Neural crest cell (in vitro differentiated cells): ENCODE measurements at places on chromosomes 7 and 10.

GRCh38 chr7:79548727-79549126 is 95.3 kb upstream of the MAGI2 start:
- no peaks in the 10 kb centered on the region for H3K27me3 ChIP-seq
- no peak for DNase-seq
- H3K4me1 ChIP-seq: no peaks in the 10 kb centered on the region

GRCh38 chr7:157845203-157845835 is 508.5 kb downstream of the DNAJB6 start:
- no peaks in the 10 kb centered on the region for H3K36me3 ChIP-seq
- peaks cover 51% of the 10 kb centered on the region for H3K4me1 ChIP-seq
- H3K27ac ChIP-seq: peak overlapping the region; percentile 27
- DNase-seq: no peak
- H3K27me3 ChIP-seq: no peaks in the 10 kb centered on the region
- no peak overlapping the region for H3K4me3 ChIP-seq

DNA sequence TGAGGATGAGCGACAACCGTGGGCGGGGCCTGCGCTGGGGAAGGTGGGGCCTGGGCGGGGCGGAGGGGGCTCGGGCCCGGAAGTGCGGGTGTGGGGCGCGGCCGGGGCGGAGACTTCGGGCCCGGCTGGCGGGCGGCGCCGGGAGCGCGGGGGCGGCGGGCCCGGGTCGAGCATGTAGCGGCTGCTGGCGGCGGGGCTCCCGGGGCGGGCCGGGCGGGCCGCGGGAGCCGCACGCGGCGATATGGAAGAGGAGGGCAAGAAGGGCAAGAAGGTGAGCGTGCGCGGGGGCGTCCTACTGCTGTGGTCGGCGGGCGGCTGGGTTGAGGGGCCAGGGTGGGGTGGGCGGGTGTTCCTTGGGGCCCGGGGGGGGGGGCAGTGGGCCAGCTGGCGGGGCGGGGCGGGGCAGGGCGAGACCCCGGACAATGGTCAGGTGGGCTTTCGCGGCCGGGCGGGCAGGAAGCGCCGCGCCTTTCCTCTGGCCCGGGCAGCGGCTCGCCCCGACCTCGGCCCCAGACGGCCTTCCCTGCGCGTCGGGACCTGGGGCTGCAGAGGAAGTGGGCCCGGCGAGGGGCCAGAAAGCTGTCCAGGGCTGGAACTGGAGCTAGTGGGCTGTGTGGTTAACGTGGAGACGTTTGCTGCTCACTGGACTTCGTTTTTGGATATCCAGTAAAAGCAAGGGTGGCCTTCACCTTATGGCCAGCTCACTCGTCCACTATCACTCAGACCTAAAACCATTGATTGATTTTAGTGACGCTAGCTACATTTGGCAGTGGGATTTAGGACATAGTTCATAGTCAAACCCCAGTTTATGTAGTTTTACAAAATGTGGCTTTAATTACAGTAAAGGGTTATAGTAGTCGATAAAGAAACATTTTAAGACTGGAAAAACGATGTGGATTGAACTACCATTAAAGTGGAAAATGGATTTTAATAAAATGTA is at the start of gene CCM2:
Gene CCM2, plus strand, starts transcription at position 109 of the 940 bp plus-strand sequence. Its CDS starts 133 bp downstream, at position 242.
- H3K4me3 ChIP-seq: peak within 1 kb of the TSS; percentile 100
- peak; percentile 39 for DNase-seq
- no peaks in the 10 kb centered on the region for H3K27me3 ChIP-seq

DNA sequence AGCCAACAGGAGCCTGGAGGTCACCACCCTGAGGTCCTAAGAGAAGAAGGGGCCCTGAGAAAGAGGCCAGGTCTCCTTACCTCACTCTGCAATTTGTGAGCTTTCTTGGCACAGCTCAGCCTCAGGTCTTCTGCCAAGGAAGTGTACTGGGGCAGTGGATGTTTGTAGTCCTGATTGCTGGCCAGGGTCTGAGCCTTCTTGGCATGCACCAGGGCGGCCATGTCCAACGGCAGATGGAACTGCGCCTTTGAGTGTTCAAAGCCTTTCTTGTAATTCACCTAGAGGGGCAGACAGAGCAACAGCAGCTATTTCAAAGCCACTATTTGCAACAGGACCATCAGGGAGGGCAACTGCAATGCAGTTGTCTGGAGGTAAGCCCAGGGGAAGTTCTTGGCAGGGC is 51.7 kb downstream of the NRAP start:
- no peak overlapping the region for H3K4me3 ChIP-seq
- no peak for DNase-seq
- peaks cover 83% of the 10 kb centered on the region for H3K4me1 ChIP-seq
- no peaks in the 10 kb centered on the region for H3K36me3 ChIP-seq
- H3K27me3 ChIP-seq: no peaks in the 10 kb centered on the region
- H3K27ac ChIP-seq: no peak overlapping the region

DNA sequence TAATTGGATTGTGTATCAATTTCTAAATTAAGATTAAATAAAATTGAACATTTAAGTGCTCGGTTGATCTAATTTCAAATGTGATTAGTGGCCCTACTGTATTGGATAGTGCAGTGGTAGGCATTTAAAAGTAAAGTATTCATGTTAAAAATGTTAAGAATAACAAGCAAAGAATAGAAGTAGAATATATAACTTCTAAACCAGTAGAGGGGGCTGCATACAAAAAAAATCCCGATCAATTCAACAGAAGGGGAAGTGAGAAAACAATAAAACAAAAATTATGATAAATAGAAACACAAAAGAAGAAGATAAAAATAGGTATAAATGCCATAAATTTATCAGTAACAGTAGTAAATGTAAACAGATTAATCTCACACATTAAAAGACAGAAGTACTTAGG is 24.9 kb upstream of the WDFY4 start:
- H3K27me3 ChIP-seq: peaks cover 19% of the 10 kb centered on the region
- DNase-seq: no peak
- no peak overlapping the region for H3K4me3 ChIP-seq
- H3K36me3 ChIP-seq: no peaks in the 10 kb centered on the region
- H3K4me1 ChIP-seq: peaks cover 8% of the 10 kb centered on the region
- H3K27ac ChIP-seq: no peak overlapping the region

DNA sequence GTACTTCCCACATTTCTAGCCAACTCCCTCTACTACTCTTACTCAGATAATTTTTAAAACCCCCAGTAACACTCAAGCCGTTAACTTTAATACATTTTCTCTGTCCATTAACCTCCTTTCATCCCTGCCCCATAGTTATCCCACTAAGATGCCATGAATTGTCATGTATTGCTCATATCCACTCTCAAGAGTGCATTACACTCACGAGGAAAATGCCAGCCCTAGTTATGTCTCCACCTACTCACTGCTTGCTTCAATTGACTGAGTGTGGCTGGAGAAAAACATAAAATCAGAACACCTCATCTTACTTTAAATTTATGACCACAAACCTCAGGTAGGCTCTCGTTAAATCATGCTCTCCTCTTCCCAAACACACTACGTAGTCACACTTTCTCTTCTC is 324.1 kb upstream of the NPSR1 start:
- no peaks in the 10 kb centered on the region for H3K36me3 ChIP-seq
- H3K27ac ChIP-seq: no peak overlapping the region

DNA sequence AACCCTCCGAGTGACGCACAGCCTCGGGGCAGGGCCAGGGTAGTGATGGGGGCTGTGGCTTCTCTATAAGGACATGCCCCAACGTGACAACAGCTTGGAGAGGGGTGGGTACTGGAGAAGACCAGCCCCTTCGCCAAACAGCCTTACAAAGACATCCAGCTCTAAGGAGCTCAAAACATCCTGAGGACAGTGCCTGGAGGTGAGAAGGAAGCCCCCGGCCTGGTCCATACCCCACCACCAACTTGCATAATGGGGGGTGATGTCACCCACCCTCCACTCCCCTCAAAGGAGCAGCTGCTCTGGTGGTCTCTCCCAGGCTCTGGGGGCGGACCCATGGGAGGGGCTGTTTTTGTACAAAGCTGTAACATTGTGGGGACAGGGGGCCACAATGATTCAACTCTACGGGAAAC is 15.1 kb downstream of the PRSS2 start:
- H3K27ac ChIP-seq: no peak overlapping the region
- H3K4me1 ChIP-seq: peaks cover 6% of the 10 kb centered on the region
- peaks cover 43% of the 10 kb centered on the region for H3K27me3 ChIP-seq
- no peak for DNase-seq
- no peak overlapping the region for H3K4me3 ChIP-seq

- no peak overlapping the region for H3K27ac ChIP-seq
- peaks cover 5% of the 10 kb centered on the region for H3K4me1 ChIP-seq
- no peaks in the 10 kb centered on the region for H3K27me3 ChIP-seq
These were observed 88.4 kb downstream of the TACC2 start for GRCh38 chr10:122077311-122077875.

DNA sequence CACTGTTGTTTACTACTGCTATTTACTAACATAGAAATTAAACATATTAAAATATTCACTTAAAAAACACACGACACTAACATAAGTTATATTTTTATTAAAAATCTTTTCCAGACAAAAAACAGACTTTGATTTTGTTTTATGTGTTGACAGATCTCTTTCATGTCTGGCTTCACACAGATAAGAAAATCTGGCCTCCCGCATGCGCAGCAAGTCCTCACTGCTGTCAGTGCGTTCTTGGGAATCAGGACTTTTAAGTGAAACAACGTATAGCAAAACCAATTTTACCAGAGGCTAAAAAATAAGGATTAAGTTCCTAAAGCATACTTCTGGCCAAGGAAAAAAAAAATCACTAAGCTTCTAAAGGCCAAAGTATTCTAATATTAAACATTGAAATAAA is 1.2 kb upstream of the IDI1 start:
- H3K27me3 ChIP-seq: peaks cover 2% of the 10 kb centered on the region
- peaks cover 66% of the 10 kb centered on the region for H3K4me1 ChIP-seq
- H3K36me3 ChIP-seq: peaks cover 19% of the 10 kb centered on the region

DNA sequence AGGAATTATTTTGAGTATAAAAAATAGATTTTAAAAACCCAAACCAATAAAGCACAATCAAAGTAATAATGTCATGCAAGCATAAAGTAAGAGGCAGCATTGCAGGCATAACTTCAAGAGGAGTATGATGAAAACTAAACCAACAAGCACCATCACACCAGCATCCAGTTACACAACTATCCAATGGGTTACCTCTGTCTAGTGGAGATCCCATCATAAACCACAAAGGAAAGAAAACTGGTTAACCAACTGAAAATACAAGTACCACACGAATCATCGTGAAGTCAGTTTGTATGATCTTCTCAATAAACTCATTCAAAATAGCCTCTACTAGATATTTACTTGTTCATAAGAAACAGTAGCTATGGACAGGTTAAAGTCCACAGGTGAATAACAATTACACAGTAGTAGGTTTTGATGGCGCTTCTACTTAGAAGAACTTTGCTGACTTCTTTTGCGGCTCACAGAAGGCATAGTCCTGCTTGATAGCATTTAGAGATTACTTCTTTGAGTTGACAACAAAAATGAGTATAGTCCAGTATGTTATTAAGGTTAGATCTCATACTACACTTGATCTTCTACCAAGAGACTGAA is 116.6 kb downstream of the MICU1 start:
- no peak overlapping the region for H3K4me3 ChIP-seq
- H3K27me3 ChIP-seq: no peaks in the 10 kb centered on the region
- no peak for DNase-seq

- H3K36me3 ChIP-seq: no peaks in the 10 kb centered on the region
- H3K4me3 ChIP-seq: no peak overlapping the region
- H3K4me1 ChIP-seq: peaks cover 7% of the 10 kb centered on the region
- no peak for DNase-seq
These were observed 40.6 kb upstream of the PIK3CG start for GRCh38 chr7:106824458-106824857.

DNA sequence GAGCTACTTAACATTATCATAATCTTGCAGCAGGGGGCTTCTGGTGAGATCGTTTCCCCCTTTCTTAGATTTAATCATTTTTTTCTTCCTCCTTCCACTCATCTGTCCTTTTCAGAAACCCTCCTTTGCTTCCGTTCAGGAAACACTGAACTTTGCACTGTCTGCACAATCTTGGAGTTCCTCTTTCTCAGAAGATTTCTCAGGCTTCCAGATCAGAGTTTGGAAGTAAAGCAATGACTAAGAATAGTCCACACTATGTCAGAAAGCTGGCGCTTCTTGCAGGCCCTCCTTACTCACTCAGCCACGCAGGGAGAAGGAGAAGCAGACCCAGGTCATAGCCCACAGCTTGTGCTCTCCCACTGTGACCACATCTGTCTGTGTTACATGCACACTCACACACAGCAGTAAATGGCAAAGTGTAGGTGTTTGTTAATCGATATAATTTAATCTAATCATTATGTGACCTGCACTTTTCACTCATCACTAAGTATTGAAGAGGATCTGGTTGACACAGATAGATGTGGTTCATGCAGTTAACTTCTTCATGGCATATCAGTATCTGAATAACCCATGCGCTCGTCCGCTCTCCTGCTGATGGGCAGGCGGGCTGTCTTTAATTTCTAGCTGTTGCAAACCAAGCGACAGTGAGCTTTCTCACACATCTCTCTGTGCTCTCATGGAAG is 30.2 kb downstream of the ALOX5 start:
- DNase-seq: no peak
- no peak overlapping the region for H3K27ac ChIP-seq
- H3K36me3 ChIP-seq: no peaks in the 10 kb centered on the region

- H3K4me1 ChIP-seq: peaks cover 10% of the 10 kb centered on the region
- DNase-seq: no peak
- H3K27ac ChIP-seq: no peak overlapping the region
- H3K4me3 ChIP-seq: no peak overlapping the region
- no peaks in the 10 kb centered on the region for H3K36me3 ChIP-seq
These were observed 81.6 kb upstream of the PFKP start for GRCh38 chr10:2985729-2986232.

DNA sequence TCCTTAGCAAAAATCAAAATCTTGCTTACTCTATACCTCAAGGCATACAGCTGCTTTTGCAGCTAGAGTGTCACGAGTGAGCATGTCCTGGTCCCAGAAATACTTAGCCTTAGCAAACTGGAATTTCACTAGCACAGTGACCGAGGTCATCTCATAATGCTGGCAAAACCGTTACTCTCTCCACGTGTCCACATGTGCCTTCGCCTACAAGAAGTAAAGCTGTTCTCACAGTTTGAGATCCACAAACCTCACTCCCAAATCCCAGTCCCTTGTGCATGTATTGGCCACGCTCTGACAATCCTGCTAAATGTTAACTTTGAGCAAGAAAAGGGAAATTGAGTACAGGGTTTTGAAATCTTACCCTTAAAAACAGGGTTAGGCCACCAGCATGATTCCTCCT is 111.0 kb upstream of the PLXDC2 start:
- DNase-seq: no peak
- H3K27me3 ChIP-seq: no peaks in the 10 kb centered on the region
- no peaks in the 10 kb centered on the region for H3K36me3 ChIP-seq
- H3K4me3 ChIP-seq: no peak overlapping the region
- no peaks in the 10 kb centered on the region for H3K4me1 ChIP-seq

DNA sequence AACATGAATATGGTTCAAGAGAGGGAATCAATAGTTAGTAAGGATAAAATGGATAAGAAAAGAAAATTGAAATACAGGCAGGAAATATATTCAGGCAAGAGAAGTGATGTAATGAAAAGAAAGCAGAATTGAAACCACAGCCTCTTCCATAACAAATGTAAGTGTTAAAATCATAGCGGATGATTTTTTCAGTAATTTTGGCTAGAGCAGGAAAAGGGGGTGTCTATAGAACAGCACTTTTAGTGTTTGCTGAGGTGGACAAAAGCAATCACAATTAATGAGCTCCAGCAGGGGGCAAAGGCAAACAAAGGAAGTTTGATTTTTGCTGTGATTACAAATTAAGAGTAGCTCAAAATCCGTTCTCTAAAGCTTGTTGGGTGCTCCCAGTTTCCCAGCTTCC is 79.0 kb downstream of the TRIL start:
- H3K4me1 ChIP-seq: no peaks in the 10 kb centered on the region
- H3K27ac ChIP-seq: no peak overlapping the region
- peaks cover 8% of the 10 kb centered on the region for H3K27me3 ChIP-seq
- no peak for DNase-seq
